Stimulated activated CD8-positive, alpha-beta memory T cell treated with anti-CD3 and anti-CD28 coated beads, Interleukin-12 subunit alpha, Interleukin-12 subunit beta, amount 100 ng/mL, for 1 hour (primary cell): ENCODE measurements at places on chromosomes 4 and X.

- DNase-seq, result no peak
Observed at GRCh38 chr4:84733343-84734033, 150.6 kb downstream of the CDS1 start.

GRCh38 chr4:7771541-7772507, 167.8 kb downstream of the AFAP1 start:
- no peak for DNase-seq

GRCh38 chr4:189843413-189844009, 97.2 kb upstream of the FRG1 start:
- DNase-seq, result no peak

- DNase-seq, result no peak
Observed at GRCh38 chr4:94370533-94371254, 28.1 kb upstream of the HPGDS start.

GRCh38 chr4:111011458-111011857, 388.6 kb upstream of the PITX2 start:
- no peak for DNase-seq

- DNase-seq, result no peak
Observed at GRCh38 chr4:176814770-176815169, 22.0 kb upstream of the VEGFC start.

DNA sequence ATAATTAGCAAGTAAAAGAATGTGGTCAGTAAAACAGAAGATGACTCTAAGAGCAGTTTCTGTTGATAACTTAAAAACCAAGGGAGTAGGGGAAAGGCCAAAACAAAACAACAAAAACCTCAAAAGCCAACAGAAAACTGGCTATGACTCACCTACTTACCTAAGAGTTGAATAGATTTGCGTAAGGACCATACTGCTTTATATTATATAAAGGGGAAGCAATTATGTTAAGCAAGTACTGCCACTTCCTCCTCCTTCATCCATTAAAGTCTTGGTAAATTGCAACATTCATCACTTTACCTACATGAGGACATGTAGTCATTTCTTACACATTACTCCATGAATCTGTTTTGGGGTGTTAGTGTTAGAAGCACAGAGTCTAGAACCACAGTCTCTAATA, 85.9 kb upstream of the FAM47A start:
- DNase-seq, result no peak

GRCh38 chr4:185179488-185179887, 24.3 kb downstream of the CFAP97 start:
- DNase-seq, result no peak

DNA sequence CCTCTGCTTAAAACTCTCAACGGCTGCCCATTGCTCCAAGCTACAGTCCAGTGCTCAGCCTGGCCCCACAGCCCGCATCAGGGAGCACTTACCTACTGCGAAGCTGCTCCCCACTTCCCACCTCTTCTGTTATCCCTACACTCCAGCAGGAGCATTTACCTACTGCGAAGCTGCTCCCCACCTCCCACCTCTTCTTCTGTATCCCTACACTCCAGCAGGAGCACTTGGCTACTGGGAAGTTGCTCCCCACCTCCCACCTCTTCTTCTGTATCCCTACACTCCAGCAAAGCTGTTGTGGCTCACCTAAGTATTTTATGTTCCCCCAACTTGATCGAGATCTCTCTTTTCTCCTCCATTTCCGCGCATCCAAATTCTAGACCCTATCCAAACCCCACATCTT, 563.3 kb upstream of the ZFP42 start:
- no peak for DNase-seq

DNA sequence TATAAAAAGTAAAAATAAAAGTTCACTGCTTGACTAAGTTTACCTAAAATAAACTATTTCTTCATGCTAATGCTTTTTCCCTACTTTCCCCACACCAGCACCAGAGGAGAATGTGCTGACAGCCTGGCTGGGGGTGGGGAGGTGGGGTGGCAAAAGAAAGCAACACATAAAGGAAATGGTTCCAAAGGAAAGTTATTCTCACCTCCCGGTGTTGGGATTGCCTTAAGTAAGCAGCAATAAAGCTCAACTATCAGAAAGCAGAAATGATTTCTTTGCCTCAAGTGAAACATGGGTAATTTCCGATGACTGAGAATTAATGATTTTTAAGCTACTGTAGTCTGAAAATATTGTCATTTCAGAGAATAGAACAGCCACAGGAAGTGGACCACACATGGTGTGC, 84.5 kb upstream of the DKK2 start:
- no peak for DNase-seq

DNA sequence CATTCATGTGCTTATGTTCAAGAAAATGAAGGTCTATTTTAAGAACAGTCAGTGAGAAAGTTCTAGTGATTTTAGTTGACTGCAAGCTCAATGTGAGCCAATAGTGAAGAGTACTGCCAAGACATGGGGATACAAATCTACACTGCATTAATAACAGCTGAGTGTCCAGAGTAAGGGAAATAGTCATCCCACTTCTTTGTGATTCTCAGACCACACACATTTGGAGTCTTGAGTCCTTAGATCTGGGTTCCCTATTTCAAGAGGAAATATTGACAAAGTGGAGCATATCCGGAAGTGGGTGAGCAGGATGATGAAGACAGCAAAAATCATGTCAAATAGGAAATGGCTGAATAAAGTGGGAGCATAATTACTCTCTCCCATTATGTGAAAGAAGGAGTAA, 171.1 kb downstream of the LARP7 start:
- DNase-seq, result no peak

DNA sequence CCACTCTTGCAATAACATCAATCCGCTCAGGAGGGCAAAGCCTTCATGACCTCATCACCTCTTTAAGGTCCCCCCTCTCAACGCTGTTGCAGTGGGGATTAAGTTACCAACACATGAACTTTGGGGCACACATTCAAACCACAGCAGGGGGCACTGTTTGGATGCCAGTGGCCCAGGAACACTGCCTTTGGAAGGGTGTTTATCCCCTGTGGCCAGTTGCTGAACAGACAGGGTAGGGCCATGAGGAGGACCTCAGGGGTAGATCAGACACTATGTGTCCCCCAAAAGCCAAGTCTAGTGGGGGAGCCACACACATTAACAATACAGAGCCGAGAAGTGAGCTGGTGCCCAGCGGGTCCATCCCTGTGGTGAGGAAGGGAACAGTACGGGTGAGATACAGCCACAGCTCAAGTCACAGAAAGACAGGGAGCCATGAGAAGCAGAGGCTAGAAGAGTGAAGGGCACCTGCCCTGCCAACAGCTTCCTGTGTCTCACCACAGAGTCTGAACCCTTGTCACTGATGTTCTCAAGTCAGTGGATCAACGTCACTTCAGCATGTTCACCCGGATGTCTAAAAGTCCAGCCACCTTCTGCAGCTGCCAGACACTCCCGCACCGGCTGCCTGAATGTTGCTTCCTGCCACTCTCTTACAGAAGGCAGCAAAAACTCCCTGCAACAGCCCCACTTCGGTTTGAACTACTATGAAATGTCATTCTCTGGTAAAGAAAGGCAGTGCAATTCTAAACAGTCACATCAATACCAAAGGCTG, 19.9 kb upstream of the MXD4 start:
- DNase-seq, result peak; percentile 57

GRCh38 chr4:149296503-149296902, 519.1 kb downstream of the IQCM start:
- no peak for DNase-seq

- no peak for DNase-seq
Observed at GRCh38 chrX:84046403-84046984, 141.5 kb downstream of the RPS6KA6 start.

DNA sequence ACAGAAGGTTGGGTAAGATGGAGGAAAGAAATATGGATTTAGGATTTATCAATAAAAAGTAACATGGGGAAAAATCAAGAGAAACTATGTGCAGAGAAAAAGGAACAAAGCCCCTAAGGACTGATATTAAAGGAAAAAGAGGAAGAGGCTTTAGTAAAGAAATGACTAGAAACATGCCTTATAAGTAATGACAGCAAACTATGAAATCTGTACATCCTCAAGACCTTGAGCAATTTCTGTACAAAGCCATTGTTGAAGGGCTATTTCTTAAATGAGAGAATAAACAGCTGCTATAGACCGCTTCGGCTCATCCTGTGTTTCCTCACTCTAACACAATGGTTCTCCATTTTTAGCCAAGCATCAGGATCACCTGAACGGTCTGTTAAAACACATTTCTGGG, 180.3 kb upstream of the ATOH1 start:
- no peak for DNase-seq

DNA sequence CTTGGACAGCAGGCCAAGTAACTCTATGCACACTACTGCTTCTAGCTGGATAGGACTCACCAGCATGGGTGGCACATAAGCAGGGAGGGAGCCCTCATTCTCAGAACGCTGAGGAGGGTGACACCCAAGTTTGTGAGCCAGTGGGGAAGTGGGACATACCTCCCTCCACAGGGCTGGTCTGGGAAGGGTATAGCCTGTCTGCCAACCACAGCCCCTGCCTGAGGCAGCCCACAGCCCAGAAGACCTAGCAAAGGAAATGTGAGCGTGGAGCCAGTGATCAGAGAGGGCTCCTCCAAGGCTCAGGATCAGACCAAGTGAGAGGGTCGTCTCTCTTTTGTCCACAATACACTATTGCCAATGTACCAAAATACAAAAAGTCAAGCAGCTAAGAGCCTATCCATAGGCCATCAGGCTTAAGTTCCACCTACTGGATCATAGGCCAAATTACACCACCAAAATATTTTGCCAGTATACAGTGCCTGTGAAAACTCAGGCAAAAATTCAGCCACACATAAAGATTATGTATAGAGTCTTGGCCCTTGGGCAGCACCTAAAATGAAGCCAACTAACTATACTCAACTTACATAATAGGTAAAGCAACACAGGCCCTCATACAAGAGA, 1203.1 kb downstream of the PCDH18 start:
- no peak for DNase-seq

DNA sequence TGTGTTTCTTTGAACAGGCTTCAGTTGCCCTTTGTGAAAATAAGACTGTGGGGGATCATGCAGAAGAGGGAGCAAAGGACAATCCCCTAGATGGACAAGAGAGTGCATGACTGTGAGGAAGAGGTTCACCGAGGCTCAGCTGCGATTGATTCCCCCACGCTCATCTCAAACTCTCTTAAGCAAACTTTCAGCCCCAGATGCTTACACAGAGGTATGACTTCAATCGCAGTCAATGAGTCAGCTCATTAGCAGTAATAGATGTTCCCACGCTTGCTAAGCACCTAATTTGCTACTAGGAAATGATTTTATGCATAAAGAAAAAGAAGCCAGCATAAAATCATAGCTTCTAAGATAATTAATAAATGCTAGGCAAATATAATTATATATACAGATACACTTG, 2256.1 kb upstream of the AGA start:
- DNase-seq, result no peak

DNA sequence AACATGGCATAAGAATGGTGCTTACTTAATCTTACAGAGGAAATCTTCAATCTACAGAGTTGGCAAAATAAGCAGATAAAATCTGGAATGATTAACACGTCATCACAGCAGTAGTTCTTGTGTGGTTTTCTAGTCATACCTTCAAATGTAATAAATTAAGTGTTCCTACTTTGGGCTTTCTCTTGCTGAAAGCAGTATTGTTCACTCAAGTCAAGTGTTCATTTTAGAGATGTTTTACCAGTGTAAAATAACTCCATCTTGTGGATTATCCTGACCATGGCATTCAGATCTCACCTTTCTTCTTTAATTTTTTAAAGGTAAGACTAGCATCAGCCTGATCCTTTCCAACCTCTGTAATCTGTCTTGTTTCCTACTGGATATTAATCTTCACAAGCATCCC, 72.9 kb downstream of the ADAMTS3 start:
- no peak for DNase-seq

DNA sequence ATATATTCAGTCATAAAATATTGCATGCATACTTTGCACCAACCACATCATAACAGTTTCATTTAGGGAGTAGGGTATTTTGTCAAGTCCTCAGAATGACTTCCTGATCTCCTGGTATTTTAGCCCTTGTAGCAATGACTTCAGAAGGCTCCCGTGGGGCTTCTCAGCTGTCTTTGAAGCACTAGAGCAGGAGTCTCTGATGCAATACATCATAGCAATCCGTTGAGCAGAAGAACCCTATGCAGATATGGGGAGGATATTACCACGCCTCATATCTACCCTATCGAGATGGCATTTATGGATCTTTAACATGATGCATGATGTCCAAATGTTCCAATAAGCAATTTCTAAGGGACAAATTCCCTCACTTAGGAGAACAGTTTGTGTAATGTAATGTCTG, 373.7 kb upstream of the FTHL17 start:
- no peak for DNase-seq

GRCh38 chrX:72037601-72038000, 94.1 kb downstream of the RTL5 start:
- DNase-seq, result no peak

- no peak for DNase-seq
Observed at GRCh38 chr4:113064244-113064643, 14.8 kb downstream of the ANK2 start.

GRCh38 chr4:188043154-188043553, 47.6 kb downstream of the ZFP42 start:
- DNase-seq, result no peak

- DNase-seq, result no peak
Observed at GRCh38 chr4:41122775-41123174, 91.6 kb downstream of the APBB2 start.
